ENCODE measurements at places on chromosomes 16 and 17.

GRCh38 chr17:79804856-79805696, 8.2 kb upstream of the CBX8 start:
- no peak for DNase-seq

GRCh38 chr16:2482708-2483534, 8.0 kb downstream of the TBC1D24 start:
- DNase-seq = no peak

- DNase-seq = no peak
Observed at GRCh38 chr17:74351552-74352210, 10.0 kb downstream of the BTBD17 start.

DNA sequence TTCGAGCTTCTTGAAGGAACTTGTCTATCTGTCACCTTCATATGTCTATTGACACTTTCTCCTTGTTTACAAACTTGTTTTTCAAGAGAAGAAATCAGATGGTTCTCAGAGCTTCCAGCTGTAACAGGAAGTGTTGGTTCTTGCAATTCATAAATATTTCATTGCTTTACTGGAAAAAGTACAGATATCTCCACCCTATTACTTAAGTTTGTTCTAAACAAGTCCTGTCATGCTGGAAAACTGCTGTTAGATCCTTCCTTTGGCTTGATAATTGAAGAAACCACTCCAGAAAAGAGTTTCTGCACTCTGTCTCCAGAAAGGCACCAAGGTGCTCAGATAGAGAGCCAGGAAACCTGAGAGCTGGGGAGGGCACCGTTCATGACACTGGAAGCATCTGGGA, 181.6 kb downstream of the DNAH9 start:
- no peak for DNase-seq

DNA sequence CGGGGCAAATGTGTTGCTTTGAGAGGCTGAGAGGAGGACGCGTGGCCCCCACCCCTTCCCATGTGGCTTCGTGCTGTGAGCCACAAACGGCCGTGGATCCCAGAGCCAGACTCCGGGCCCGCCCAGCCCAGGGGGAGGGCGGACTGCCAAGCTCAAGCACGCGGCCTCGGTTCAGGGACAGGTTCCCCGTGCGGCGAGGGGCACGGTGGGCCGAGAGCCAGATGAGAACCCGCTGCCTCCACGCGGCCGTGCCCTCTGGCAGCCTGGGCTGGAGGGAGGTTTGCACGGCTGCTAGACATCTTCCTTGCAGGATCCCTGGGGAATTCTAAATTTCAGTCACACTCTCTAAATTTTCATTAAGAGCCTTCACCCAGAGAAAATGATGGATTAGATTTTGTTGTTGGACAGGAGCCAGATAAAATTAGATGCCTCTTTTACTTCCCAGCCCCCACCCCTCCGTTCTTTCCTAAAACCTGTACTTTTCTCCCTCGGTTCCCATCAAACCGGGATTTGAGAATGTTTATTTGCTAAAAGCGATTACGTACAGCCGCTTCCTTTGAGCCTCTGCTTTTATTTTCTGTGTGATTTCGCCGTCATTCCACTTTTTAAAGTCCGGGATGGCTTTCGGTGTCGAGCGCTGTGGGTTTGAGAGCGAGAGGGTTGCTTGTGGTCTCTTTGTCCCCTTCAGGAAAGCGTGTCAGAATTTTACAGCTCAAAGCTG, 25.0 kb upstream of the GNG13 start:
- DNase-seq = no peak

DNA sequence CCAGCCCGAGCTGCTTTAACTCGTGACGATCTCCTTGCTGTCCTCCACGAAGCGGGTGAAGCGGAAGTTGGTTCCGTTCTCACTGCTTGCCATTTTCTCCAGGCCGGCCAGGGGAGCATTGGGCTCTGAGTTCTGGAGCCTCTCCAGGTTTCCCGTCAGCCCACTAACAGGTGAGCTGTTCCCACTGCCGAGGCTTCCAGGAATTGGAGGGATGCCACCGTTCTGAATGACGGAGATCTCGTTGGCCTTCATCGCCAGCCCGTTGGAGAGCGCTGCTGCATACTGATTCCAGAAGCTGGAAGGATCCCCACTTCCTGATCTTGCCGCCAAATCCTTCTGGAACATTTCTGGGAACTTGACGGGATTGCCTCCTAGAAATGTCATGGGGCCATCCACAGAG, 14.0 kb downstream of the SALL1 start:
- no peak for DNase-seq

- no peak for DNase-seq
Observed at GRCh38 chr16:86042996-86043725, 144.2 kb downstream of the IRF8 start.
